ENCODE measurements at places on chromosomes 1 and 21.

DNA sequence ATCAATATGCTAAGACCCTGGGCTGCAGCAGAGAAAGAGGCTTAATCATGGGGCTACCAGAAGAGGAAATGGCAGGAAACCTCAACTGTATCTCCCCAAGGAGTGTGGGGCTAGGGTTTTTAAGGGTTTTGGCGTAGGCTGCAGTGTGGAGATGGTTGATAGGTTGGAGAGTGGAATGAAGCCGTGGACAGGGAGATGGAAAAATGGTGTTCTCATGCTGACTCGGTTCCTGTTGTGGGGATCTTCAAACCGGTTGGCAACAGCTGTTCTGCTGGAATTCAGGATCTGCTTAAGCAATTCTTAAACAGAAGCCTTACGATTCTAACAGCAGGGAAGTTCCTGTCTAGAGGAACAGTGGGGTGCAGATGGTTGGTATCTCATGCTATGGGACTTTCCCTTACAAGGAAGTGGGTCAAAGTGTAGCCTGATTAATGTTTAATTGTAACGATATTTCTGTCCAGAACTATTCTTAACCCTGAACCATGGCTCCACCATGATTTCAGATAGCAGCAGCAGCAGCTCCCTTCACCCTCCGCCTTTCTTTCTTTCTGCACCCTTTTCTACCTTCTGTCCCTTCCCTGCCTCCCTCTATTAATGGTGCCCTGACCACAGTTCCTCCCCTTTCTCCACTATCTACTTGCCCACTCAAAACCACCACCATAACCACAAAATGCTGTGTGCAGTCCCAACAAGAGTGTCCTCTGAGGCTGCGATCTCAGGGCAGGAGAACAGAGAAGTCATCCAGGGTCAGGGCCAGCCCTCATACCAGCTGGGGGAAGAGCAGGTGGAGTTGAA is 30.8 kb downstream of the RSPH1 start:
- DNase-seq: peak; percentile 72

DNA sequence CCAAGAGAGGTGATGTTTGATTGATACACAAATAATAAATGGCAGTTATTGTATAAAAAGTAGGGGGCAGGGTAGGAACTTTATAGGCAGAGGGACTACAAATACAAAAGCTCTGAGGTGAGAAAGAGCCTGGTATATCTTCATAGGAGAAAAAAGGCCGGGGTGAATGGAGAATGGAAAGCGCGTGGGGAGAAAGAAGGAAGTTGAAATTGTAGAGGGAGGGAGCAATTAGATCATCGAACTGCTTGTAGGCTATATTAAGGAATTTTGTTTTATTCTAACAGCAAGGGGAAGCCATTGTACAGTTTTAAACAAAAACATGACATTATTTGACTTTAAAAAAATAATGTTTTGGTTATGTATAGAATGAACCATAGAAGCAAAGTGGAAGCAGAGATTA is 147.4 kb downstream of the PDE4B start:
- peak; percentile 83 for DNase-seq

- DNase-seq: no peak
Observed at GRCh38 chr1:35935442-35936388, 4.8 kb downstream of the AGO3 start.

- DNase-seq: peak; percentile 30
Observed at GRCh38 chr1:28280501-28280900, 21.2 kb downstream of the SESN2 start.

- no peak for DNase-seq
Observed at GRCh38 chr1:165395901-165396300, 39.4 kb upstream of the LMX1A start.

- DNase-seq: no peak
Observed at GRCh38 chr1:200872446-200873115, at the start of gene GPR25. Gene GPR25 (plus strand): TSS chr1:200872981. CDS start chr1:200873038, 57 bp downstream.

DNA sequence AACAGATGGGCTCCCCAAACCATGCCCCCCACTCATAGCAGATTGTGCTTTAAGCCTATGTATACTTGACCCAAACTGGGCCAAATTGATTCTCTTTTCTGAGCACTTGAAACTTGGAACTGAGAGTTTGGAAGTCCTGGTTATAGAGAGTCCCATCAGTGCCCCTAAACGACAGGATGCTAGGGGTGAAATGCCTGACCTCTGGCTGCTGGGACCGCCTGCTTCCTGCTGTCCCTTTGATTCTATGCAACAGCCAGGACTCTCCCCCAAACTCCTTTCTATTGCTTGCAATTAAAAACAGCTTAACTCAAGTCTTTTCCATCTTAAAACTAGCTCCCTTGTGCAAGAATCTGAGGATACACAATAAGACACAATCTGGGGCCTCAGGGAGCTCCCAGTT is 4.7 kb downstream of the C1orf210 start:
- no peak for DNase-seq

- DNase-seq: no peak
Observed at GRCh38 chr1:184769241-184769640, 14.6 kb upstream of the EDEM3 start.

GRCh38 chr1:10881046-10881445 is 84.6 kb upstream of the CASZ1 start:
- no peak for DNase-seq

- DNase-seq: no peak
Observed at GRCh38 chr1:1677718-1678580, 14.6 kb downstream of the SLC35E2B start.

DNA sequence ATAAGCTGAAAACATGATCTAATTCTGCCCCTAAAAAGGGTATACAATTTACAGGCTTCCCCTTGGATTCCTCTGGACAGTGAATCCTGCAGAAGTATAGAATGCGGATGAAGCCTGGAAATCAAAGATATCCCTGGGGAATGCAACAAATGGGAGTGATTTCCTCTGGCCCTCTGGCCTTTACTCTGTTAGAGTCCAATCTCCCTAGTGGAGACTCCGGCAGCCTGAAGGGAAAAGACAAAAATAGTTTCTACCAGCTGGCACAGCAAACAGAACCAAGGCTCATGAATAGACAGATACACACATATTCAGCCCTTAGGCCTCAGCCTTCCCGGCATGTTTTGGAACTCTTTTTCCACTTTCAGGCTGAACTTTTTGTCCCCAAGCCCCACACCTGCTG is 3.9 kb upstream of the LRRC52 start:
- no peak for DNase-seq

DNA sequence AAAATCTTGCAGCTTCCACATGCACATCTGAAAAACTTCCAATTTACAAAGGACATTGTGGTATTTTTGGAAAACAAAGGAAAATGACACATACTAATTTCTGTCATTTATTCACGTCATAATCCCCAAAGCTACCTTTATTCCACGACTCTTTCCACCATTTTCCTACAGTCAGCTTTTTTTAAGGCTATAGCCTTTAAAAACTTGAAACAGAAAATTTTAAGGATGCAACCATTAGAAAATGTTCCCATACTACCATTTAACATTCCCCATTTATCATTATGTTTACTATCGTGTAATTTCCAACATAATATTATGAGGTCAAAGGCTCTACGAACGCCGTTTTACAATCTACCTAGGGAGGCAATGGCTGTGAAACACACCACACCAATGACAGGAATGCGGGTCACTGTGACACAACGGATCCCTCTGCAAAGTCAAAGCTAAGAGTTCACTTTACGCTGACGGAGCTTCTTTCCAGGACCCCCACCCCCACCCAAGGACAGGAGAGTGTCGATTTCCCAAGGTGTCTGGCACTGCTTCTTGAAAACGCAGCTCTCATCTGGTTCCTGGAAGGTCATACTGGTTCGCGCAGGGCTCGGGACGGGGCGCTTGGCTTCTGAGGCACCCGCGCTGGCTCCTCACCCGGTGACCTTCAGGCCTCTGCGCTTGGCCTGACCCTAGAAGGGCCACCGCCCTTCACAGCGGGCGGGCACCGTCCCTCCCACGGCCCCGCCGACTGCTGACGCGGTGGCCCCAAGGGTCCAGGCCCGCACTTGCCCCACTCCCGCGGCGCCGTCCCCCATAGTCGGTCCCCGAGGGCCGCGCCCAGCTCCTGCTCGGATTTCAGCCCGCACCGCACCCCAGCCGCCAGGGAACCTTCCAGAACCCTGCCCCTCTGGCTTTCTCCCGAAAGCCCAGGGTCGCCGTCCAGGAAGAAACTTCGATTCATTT is 50.5 kb upstream of the ATF3 start:
- DNase-seq: peak; percentile 77

- no peak for DNase-seq
Observed at GRCh38 chr1:192839162-192840066, 30.6 kb downstream of the RGS2 start.

DNA sequence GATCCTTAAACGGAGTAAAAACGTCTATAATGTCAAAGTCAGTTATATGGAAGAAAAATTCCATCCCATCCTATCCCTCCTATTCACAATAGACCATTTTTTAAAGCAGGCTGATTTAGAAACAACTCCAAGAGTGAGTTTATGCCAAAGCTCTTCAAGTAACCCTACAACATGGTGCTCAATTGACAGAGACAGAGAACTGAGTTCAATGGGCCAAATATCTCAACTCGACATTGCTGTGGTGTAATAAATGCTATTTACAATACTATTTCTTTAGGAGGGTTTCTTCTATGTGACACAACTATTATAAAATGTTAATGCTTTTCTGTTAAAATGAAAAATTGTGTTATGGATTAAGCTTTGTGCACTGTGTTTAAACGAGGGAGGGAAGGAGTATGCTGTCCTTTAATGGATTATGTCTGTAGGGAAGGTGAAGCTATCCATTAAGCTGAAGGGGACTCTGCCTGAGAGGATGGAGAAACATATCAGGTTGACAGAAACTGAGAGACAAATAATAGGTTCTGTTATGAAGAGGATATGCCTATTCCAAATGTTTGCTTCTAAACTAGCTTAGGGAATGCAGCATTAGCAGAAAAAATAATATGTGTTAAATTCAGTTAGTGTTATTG is 362.5 kb upstream of the CHRM3 start:
- DNase-seq: no peak

DNA sequence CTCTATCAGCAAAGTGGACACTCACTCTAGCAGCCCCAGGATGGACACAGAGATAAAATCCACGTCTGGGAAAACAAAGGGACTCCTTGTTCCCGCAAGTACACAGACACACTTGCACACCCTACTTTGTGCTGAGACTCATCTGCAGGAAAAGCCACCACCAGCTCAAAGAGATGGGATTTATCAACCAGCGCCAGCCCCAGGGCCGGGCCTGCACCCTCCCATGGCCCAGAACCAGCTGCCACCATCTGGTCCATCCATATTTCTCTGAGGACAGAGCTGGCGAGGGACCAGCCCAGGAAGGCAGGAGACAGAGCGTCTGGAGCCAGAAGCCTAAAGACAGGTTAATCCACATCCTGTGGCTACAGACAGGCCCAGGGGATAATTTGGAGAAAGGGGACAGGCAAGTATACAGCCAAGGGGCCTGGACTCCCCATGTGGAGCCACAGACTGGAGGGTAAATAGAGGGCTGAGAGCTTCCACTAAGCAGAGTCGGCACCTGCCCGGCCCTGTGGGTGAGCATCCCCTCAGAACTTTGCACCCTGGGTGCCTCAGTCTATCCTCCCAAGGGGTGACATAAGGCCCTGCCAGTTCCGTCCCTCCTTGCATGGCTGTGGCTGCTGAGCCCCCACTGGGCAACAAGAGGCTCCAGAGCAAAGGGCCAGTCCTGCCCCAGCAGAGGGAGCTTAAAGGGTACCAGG is 233.9 kb downstream of the PTPRU start:
- no peak for DNase-seq

Data from inflammatory macrophage treated with lipopolysaccharide for 4 hours (primary cell).